GM23248 (cell line): ENCODE measurements at places on chromosomes 2 and 18.

DNA sequence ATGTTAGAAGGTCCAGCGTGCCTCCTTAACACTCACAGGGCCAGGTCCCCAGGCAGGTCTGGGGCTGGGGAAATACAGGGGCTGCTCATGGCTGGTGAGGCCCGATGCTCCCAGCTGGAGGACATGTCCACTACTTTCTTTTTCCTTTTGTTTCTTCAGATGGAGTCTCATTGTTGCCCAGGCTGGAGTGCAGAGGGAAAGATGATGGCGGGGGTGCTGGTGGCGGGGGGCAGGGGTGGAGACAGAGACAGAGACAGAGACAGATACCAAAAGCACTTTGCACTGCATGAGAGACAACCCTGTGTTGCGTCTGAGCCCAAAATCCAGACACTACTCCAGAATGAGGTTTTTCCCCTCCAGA is 211.0 kb downstream of the SH3BP4 start:
- no peak for DNase-seq

DNA sequence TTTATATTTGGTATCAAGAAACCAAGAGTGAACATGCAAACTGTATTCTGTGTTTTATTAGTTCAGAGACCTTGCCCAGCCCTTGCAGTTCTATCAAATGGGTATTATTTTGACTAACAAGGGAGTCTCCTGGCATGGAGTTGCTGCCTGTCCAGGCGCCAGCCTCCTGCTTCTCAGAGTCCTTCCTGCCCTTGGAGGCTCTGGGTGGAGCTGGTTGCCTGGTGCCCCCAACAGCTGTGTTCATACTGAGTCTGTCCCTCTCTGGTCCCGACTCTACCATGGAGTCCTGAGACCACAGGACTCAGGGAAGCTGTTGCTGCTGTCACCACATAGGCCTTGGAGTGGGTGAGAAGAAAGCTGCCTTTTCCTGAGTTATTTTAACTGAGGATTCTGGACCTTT is 26.3 kb upstream of the GREB1 start:
- DNase-seq, result no peak

DNA sequence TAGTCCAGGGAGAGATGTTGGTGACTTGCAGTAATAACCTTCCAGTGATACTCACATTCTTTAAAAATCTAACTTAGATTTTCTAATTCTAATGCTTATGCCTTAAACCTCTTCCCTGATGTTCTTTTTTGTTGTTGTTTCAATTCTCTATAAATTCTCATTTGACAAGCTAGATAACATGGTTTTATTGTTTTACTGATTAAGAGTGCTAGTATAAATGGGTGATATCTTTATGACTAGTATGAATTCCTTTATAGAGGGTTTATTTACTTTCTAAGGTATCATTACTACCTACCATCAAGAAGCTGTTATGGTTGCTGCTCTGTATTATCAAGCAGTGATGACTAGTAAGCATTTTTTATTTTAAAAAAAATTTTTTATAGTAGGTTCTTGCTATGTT is 35.0 kb downstream of the ACVR2A start:
- no peak for DNase-seq

DNA sequence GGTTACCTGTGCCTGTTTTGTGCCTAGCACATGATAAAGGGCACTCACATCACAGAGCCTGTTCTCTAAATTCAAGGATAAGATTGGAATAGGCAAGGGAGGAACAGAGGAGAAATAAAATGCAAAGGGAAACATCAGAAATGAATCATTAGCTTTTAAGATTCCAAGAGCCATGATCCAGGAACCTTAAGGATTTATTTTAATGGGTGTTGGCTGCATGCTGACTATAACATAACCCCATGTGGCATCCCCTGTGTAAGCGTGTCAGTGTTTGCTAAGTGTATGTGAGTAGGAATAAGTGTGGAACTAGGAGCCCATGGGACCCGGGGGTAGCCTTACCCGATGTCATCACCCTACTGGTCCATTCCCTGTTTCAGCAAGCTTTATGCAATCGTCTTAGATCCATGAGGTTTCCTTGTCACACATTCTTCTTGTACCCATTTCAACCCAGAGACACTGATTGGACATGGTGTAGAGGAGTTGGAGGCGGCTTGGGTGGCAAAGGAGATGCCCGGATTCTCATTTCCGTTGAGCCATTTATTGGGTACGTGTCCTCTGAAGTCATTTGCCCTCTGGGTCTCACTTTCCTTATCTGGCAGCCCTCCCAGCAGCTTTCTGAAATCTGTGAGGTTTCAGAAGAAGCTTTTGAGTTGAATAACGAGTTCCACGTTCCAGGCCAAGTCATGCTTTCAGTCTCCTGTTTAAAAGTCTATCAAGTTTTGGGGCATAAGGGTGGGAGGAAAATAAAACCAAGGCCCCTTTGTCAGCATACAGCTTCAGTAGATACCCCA is 117.0 kb downstream of the MGAT5 start:
- peak; percentile 60 for DNase-seq

DNA sequence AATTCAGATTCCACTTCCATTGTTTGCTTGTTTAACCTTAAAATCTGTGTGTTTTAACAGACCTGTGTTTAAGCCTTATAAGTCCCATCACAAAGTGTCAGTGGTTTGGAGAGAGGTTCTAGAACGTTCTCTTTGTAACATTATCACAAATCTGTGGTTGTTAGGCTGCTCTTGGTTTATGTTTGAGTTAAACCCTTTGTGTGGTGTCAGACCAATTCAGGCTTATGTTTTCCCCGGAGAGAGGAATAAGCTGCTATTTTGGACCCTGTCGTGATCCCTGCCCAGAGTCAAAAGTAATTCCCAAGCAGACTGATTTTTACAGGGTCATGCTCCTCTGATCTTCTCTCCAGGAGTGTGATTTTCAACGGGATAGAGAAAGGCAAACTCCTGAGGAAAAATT is 43.8 kb upstream of the LTBP1 start:
- DNase-seq, result no peak
